ENCODE measurements at places on chromosomes 4 and X.

DNA sequence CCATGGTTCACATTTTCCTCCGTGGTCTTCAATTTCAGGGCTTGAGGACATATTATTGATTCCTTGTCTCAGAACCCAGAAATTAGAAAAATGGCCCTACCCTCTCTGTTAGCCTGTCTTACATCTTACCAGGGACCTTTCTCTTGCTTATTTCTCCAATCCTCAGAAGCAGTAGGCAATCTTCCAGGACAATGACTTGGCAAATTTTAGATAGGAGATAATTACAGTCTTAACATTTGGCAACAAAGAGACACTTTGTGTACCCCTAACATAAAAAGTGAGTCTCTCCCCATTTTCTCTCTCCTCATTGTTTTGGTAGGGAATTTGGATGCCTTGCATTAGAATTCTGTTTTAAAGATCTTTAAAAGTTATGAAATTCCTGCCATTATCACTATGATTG is 778.1 kb upstream of the SLIT2 start:
- DNase-seq, result no peak

DNA sequence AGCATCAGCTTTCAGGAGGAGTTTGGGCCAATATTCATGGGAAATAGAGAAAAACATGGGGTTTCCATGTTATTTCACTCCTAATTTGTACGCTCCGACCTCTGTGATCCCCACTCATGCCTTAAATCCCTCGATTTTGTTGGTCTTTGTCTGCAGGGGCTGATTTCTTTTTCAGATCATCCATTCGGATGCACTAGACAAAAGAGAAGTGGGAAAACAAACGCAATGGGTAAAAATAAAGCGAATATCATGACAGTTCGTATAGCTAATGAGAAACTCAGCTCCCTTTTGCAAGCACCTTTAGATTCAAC is 139.1 kb upstream of the PLAC1 start:
- no peak for DNase-seq

DNA sequence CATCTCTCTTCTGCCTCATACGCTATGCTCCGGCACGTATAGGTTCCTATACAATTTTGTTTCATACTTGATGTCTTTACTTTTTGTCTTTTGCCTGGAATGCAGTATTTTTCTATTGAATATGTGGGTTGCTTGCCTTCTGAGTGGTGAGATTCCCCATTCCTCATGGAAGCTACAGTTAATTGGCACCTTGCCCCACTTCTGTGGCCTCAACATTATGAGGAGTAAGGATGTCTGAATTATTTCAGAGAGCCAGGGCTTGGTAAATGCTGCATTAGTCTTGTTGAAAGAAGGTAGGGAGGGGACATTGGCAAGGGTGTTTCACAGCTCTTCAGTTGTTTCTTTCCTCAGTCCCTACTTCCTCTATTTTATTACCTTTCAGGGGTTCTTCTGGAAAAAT is 23.0 kb downstream of the CDKL5 start:
- no peak for DNase-seq

DNA sequence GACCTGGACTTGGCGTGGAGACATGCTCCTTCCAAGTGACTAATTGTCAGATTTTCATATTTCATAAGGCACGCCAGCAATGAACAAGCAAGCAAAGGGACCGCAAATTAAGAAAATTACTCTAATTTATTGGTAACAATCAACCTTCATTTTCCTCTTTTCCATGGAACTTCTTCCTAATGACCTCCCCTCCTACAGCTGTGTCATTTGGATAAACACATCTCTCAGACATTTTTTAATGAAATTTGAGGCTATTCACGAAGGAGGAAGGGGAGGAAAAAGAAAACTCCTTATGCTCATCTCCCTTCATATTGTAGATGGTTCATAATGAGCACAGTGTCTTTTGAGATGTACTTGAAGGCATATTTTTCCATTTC is 38.6 kb upstream of the TLR3 start:
- no peak for DNase-seq

- no peak for DNase-seq
Observed at GRCh38 chr4:53712408-53713020, 121.2 kb upstream of the LNX1 start.

DNA sequence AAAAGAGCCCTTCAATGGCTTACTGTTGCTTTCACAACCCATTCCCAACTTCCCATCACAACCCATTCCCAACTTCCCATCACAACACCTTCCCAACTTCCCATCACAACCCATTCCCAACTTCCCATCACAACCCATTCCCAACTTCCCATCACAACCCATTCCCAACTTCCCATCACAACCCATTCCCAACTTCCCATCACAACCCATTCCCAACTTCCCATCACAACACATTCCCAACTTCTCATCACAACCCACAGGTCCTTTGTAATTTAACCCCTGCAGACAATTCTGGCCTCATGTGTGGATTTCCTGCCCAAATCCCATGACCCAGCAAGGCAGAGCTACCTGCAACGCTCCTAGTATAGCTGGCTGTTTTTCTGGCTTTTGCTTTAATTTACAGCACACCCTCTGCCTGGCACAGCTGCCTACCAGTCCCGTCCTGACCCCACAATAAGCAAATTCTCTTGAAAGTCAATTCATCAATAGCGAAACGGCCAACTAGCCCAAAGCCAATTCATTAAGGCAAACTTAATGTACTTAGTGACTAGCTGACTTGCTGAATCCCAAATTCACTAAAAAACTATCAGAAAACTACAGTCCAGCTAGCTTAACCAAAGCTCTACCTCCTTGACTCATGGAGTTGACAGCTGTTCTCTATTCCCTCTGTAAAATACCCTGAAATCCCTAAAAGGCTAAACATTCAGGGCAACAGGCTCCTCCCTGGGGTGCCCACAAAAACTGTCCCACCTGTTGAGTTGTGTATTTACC is 75.6 kb downstream of the AFAP1 start:
- DNase-seq, result peak; percentile 43

- DNase-seq, result no peak
Observed at GRCh38 chrX:16633754-16634153, 16.2 kb upstream of the S100G start.

DNA sequence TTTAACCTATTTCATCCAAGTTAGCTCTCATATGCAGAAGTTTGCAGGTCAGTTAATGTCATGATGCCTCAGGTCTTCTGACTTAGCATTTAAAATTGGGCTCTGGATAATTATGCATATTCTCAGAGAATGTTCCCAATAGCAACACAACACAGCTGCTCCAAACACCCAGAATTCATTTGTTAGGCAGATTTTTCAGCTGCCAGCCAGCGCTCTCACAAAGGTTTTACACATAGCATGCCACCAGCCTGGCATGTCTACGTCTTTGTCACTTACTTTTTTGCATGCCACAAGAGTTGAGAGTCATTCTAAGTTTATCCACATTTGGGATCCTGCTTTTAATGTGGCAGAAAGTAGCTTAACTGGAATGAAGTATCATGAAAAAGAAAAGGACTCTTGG is 84.8 kb downstream of the LIMCH1 start:
- no peak for DNase-seq

DNA sequence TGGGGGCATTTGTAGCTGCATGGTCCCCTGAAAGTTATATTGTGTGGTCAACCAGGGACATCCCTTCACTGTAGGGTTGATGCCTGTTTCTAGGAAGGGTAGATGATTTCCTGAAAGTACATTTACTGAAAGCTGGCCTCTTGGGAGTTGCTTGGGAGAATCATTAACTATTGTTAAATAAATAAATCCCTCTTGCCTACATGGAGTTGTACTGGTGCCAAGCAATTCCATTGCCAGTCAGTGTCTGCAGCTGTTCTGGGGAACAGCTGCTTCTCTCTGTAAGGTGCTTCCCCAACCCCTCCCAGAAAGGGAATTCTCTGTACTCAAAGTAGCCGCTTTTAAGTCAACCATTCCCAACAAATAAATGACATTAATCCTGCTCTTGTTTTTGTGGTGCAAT is 51.1 kb downstream of the C4orf51 start:
- DNase-seq, result no peak

GRCh38 chr4:125322366-125322730 is 7.6 kb downstream of the FAT4 start:
- no peak for DNase-seq

- no peak for DNase-seq
Observed at GRCh38 chrX:130083107-130083490, 27.2 kb downstream of the ELF4 start.

GRCh38 chr4:180434131-180434895 is 1808.9 kb upstream of the TENM3 start:
- DNase-seq, result no peak

DNA sequence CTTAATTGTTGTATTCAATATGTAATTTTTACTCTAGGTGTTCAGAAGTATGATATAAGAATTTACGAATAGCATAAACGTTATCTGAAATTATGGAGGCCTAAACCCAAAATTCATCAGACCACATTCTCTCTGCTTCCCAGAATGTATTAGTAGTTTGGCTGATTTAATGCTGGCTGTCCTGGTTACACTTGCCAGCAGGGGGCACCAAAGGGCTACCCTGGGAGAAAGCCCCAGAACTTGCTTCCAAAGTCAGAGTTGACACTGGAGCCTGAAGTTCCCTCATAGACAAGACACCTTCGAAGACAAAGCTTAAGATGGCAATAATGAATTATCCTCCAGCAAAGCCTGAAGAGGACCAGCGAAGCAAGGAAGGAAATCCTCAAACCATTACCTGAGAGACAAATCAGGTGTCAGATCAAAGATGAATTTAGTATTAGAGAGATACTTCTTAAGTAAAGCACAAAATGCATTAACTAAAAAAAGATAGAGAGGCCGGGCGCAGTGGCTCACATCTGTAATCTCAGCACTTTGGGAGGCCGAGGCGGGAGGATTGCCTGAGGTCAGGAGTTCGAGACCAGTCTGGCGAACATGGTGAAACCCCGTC is 11.3 kb upstream of the ANOS1 start:
- peak; percentile 66 for DNase-seq

DNA sequence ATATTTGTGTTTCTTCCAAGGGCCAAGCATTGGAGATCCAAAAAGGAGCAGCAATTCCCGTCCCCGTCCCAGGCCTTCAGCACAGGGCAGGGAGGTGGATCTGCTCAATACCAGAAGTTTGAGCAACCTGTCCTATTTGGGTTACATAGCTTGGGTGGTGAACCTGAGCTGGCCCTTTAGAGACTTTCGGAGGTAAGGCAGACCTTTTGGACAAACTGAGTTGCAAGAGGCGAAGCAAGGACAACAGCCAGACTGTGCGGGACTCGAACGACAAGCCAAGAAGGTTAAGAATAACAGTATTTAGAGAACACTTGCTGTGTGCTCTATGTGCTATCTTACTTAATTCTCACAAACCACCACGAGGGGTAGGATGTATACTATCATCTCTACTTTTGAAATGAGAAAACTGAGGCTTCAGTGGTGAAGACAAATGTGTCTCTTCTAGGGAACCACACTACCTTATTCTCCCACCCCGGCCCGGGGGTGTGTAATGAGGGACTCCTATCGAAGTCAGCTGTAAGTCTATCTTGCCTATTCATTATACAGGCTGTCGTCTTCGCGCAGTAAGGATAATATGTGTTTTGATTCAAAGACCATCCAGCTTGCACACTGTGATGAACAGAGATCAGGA is 1.3 kb downstream of the NOP14 start:
- peak; percentile 72 for DNase-seq

GRCh38 chr4:100079264-100079663 is 111.0 kb downstream of the DDIT4L start:
- peak; percentile 47 for DNase-seq

DNA sequence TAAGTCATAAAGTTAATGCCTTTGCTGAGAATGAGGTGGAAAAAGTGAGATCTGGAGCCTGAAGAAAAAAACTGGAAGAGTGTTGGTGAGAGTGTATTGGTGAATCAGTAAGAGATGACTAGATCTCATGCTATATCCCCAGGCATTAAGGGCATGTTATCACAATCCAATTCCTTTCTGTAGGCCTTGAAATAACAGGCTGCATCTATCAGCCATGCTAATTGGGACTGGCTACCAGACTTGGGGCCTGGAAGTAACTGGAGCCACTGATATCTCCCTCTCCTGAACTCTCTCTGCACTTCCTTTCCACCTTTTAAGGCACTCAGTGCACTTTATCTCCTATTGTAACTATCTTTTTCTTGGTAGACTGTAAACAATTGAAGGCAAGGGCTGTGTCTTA is 88.8 kb upstream of the HPRT1 start:
- DNase-seq, result no peak

DNA sequence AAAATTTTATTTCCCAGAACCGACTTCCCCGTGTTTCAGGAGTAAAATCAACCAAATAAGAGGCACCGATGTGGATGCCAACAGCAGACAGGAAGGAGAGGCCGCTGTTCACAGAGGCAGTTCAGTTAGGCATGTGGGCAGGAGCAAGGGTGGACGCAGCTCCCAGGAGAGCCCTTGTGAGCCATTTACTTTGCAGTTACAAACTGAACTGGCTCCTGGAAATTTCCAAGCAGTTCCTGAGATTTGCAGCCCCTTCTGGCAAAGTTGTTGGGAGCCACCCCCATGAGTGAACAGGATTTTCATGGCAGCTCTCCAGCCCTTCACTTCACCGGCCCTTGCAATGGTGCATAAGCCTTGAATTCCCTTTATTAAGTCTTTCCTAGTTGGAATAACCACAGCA is 189.1 kb downstream of the AFAP1 start:
- no peak for DNase-seq

DNA sequence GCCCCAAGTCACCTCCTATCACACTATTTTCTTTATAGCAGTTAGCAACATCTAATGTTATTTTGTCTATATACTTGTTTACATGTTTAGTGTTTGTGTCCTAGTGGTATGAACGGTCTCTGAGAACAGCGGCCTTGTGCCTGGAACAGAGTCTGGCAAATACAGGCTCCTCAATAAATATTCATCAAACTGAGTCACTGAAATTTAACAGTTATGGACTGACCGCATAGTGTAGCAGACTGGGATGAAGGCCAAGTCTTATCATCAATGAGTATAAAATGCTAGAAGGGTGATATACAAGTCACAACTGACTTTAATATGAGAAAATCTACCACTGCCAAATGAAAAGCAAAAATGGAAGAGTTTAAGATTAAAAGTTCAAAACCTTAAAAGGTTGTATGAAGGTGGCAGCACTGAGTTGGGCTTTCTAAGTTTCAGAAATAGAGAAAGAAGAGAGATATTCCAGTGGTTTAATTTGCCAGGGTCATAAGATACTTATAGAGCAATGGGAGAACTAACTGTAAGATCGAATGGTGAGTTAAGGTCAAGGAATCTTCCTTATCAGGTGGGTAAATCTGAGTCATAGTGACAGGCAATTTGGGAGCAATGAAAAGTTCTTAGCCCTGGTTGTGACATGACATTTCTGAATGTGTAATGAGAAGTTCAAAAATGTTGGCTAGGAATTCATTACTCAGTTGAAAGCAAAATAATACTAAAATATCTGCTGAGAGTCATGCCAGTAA is 34.9 kb downstream of the ELOVL6 start:
- no peak for DNase-seq
